Activated B cell treated with CpG ODN at 0.5 μM for 24 hours (primary cell): ENCODE measurements at places on chromosomes 3 and 15. TPM values are rescaled to one million over a fixed set of nuclear protein-coding genes. Genes with fewer than 3 reads are reported as not detected.

DNA sequence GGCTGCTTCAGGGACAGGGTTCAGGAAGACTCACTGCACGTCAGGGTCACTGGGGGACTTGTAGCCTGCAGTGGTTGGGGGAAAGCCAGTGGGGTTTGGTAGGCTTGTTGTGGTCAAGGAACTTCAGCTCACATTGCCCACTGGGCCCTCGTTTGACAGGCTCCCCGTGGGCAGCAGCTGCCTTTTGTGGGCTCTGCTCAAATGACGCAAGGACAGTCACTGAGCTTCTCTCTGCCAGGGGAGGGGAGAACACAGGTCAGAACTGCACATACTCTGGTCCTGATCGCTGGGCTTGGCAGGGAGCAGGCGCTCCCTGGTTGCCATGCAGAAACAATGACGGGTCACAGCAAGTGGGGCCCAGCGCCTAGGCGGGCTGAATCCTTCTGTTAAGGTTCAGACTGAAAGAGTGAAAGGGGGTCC, 45.5 kb downstream of the FAM174B start:
- H3K27me3 ChIP-seq, result no peaks in the 10 kb centered on the region
- no peaks in the 10 kb centered on the region for H3K4me1 ChIP-seq
- H3K27ac ChIP-seq, result no peak overlapping the region
- H3K36me3 ChIP-seq, result no peaks in the 10 kb centered on the region
- H3K4me3 ChIP-seq, result no peak overlapping the region
- DNase-seq, result no peak

DNA sequence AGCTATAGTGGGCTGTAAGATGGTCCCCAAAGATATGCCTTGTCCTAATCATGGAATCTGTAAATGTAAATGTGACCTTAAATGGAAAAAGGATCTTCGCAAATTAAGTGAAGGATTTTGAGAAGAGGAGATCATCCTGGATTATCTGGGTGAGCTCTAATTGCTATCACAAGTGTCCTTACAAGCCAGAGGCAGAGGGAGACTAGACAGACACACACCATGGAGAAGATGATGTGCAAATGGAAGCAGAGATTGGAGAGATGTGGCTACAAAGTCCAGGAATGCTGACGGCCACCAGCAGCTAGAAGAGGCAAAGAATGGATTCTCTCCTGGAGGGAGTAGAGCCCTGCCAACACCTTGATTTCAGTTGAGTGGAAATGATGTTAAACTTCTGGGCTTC, 102.3 kb upstream of the PROK2 start:
- no peaks in the 10 kb centered on the region for H3K4me1 ChIP-seq
- H3K36me3 ChIP-seq, result no peaks in the 10 kb centered on the region
- no peak overlapping the region for H3K4me3 ChIP-seq
- no peak for DNase-seq
- H3K27me3 ChIP-seq, result peaks cover 44% of the 10 kb centered on the region

GRCh38 chr3:191500892-191501291, 39.9 kb downstream of the PYDC2 start:
- peaks cover 12% of the 10 kb centered on the region for H3K27me3 ChIP-seq
- no peaks in the 10 kb centered on the region for H3K4me1 ChIP-seq
- DNase-seq, result no peak

GRCh38 chr3:109643590-109643989, 306.2 kb upstream of the DPPA4 start:
- no peaks in the 10 kb centered on the region for H3K27me3 ChIP-seq
- no peaks in the 10 kb centered on the region for H3K36me3 ChIP-seq
- H3K4me3 ChIP-seq, result no peak overlapping the region
- no peaks in the 10 kb centered on the region for H3K4me1 ChIP-seq

GRCh38 chr3:120742849-120743365, 363 bp downstream of the GTF2E1 start:
- peaks cover 15% of the 10 kb centered on the region for H3K36me3 ChIP-seq
- no peaks in the 10 kb centered on the region for H3K27me3 ChIP-seq
- peak overlapping the region; percentile 96 for H3K4me3 ChIP-seq
- H3K27ac ChIP-seq, result peak overlapping the region; percentile 97
- DNase-seq, result no peak

RTP1 gene
- not detected in 2 replicates for total RNA-seq
